NCI-H345 (cell line): ENCODE measurements at places on chromosomes 3 and 15.

- no peak for DNase-seq
Observed at GRCh38 chr3:50639055-50639494, 22.1 kb downstream of the MAPKAPK3 start.

GRCh38 chr3:120449251-120449650 lies 1.5 kb downstream of the FSTL1 start:
- DNase-seq: no peak

- no peak for DNase-seq
Observed at GRCh38 chr15:31477301-31477700, 150.7 kb downstream of the KLF13 start.

DNA sequence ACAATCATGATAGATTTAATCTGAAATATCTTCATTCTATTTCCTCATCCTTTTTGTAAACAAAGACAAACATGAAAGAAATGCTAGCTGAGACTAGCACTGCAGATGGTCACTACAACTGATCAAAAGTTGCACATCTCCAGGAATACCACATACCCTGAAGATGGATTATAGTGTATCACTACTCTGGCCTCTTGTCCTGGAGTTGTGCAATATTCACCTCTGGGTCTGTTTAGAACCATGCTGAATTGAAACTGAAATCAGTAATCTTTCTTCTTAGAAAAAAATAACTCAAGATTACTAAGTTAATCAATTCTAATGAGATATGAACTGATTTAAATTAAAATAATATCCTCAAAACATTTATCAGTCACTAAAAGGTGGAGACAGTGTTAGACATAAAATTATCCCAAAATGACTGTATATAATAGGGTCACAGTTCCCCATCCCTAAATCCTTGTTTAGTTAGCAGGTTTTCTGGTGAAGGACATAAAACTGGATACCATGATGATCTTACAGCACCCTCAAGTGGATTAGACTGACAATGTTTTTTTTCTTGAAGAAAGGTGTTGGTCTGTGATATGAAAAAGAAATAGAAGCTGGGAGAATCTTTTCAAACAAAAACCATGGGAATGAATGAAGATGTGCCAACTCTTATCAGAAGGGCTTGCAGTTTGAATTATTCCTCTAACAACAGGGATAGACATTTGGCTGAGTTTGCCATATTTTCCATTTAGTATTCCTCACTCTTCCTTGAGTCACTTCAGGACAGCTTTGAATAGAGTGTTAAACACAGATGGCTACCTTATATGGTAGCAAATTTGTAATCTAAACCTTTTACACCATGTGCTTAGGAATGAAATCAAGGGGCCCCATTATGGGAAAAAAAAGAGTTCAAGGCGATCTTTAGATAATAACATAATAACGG lies 7.1 kb upstream of the TTC14 start:
- DNase-seq: peak; percentile 43

- DNase-seq: no peak
Observed at GRCh38 chr3:180401226-180401625, 200.7 kb upstream of the TTC14 start.

DNA sequence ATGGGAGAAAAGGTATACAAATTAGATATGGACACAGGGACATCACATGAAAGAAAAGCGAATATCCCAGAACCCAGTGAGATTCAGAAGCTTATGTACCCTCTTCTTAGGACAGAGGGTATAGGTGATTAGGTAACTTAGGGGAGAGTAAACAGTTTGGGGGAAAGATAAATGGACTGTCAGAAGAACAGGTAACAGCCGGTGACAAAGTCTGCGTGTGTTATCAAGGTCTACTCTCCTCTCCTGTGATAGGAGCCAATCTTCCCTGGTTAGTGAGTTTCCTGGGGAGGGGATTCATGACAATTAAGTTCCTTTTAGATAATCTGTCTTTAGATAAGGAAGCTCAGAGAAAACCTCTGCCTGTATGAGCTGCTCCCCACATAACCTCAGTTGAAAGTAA lies 30.6 kb upstream of the SNRPN start:
- DNase-seq: no peak

GRCh38 chr15:73888224-73889041 lies 15.1 kb downstream of the TBC1D21 start:
- DNase-seq: no peak

DNA sequence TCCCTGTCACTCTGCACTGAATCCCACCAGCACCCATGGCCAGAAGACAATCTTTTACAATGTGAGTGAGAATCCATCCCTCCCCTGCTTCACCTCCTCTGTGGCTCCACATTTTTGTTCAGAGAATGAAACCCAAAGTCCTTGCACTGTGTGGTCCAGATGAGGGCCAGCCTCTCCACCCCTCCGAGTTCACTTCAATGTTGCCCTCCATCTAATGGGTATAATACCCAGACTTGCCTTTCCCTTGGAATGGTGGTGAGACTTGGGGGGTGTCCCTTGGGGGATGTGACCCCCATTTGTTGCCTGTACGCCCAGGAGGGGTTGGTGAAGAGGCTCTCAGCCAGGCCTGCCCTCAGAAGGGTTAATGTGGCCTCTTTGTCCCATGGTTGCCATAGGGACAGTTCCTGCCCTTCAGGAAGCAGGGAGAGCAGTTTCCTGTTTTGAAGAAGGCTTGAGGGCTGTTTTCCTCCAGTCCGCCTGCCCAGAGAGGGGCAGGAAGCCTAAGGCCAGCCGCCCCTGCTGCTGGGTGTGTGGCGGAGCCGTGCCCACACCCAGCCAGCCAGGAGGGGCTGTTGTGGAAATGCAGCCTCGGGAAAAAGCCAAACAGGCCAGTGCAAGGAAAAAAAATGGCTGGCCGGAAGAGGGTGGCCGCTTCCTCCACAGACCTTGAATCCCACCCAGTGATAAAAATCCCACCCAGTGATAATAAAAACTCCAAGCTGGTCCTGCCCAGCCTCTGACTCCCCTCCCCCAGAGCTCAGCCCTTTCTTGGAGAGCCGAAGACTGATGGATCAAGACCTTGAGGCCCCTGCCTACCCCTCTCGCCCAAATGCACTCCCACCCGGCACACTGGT lies 14.6 kb upstream of the FGD5 start:
- DNase-seq: no peak

DNA sequence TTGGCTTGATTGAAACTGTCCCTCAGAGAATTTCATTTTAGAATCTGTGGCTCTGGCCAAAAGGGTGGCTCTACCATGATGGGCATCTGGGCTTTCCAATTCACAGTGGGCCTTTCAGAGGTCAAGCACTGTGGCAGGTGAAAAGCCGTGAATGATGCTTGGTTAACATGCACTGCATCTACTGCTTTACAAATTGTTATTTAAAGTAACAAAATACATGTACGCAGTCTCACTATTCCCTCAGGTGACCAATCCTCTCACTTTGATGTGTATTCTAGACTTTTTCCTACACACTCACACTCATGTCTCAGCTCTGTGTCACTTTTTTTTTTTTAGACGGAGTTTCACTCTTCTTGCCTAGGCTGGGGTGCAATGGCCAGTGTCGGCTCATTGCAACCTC lies 70.5 kb downstream of the MGLL start:
- no peak for DNase-seq

- DNase-seq: no peak
Observed at GRCh38 chr15:67174864-67175573, 79.4 kb downstream of the AAGAB start.

- no peak for DNase-seq
Observed at GRCh38 chr3:11536936-11537612, 106.6 kb downstream of the VGLL4 start.
